ENCODE measurements at places on chromosomes 13 and 19.

DNA sequence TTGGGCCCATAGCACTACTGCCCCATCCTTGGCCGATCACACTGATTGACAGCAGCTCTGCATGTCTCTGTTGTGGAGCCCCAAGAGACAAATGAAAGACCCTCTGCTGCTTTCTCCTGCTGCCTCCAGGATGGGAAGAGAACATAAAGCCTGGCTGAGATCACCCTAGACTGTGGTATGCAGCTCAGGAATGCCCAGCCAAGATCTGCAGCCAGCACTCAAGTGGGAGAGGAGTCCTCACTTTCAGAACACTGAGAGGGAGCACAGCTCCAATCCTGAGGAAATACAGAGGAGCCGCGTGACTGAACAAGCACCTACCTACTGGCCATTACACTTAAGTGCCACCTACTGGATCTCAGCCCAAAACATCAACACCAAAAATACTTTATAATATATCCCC, 203.0 kb downstream of the POSTN start:
- DNase-seq, result no peak

DNA sequence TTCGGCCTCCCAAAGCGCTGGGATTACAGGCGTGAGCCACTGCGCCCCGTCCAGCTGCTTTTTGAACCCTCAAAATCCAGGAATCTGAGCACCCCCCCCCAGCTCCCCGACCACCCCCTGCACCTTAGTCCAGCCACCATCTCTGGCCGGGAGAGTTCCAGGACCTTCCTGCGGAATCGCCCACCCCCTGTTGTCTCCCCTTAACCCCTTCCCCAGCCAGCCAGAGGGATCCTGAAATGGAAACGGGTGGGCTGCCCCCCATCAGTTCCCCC, 772 bp upstream of the MBD3 start:
- DNase-seq, result no peak

GRCh38 chr19:52992109-52993004, 21.4 kb upstream of the ERVV-1 start:
- DNase-seq, result no peak

- no peak for DNase-seq
These were observed 90.5 kb downstream of the RNASEH2B start for GRCh38 chr13:51000061-51000460.

DNA sequence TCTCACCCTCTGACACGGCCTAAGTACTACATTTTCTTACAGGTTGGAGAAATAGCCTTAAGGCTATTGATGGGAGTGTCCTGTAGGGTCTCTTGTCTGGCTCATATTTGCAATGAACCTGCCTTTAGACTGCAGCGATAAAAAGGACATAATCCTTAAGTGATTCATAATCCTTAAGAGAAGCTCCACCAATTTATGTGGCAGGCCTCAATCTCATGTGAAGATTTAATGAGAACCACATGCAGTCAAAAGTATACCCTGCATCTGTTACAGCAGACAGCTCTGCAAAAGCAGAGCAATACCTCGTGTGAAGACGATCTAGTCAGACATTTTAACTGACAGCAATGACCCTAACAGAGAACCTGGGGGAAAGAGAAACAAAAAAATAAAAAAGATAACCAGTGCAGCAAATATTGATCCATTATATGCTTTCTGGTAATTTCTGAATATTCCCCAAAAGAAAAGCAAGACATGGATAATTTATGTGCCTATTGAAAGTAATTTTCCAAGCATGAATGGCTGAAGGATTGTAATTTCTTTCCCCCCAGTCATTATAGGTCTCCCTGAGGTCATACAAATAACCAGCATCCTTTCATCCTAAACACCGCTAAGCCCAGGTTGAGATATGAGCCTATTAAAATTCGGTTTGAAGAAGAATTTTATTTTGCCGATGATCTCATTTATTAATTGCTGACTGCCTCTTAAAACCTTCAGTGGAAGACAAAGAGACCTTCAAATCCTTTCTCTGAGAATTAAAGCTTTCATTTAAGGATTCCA, 321.8 kb upstream of the NBEA start:
- DNase-seq, result no peak

DNA sequence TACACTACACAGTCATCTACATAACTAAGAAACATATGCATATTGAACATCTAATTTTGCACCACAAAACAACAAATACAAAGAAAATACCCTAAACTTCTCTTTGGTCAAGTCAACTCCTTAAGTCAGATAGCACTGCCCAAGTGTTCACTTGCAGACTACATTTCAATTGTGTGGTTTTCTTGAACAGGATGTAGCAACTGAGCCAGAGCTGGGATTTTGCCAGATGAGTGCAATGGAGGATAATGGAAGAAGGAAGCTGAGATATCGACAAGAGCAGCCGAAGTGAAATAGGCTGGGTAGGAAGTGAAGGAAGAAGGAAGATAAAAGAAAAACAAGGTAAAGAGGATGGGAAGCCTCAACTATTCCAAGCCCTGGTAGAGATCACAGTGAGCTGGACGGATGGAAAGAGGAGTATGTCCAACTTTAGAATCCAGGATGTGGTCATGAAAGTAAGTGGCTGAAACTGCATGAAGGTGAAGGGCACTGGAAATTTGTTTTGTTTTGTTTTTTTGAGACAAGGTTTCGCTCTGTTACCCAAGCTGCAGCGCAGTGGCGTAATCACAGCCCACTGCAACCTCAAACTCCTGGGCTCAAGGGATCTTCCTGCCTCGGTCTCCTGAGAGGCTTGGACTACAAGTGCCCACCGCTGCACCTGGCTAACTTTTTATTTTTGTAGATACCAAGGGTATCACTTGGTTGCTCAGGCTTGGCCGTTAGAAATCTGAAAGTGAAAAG, 15.0 kb downstream of the NUFIP1 start:
- no peak for DNase-seq

DNA sequence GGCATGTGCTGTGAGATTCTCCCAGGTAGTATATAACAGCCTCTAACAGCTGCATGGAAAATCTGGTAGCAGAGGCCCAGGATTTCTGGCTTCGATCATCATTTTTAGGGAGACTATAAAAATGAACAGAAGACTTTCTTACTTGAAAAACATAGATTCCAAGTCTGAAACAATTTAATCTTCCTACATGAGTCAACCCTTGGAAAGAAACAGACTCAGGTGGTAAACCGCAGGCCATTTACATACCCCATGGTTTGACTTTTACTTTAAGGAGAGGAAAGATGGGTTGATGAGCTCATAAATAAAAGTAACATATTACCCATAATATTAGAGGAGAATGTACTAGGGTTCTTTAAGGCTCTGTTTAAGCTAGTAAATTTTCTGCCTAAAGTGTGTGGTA, 121.6 kb downstream of the CYSLTR2 start:
- no peak for DNase-seq

GRCh38 chr13:32905063-32905863, 111.0 kb upstream of the KL start:
- peak; percentile 4 for DNase-seq

DNA sequence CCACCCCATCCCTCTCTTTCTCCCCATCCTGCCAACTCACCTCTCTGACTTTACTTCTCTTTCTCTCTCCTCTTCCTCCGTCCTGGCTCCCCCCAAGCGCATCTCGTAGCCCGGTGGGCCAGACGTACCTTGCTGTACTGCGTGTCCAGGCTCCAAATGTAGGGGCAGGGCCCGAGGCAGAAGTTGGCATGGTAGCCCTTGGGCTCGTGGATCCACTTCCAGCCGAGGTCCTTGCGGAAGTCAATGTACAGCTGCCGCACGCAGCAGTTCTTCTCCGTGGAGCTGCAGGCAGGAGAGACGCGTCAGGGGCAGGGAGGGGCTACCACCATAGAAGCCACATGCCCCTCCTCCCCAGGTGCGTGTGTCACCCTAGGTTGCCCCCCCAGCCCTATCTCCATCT, 21.7 kb downstream of the TGFB1 start:
- DNase-seq, result no peak

GRCh38 chr13:45500492-45501174, 35.9 kb downstream of the COG3 start:
- no peak for DNase-seq
